Ascending aorta (tissue), 2 donors: ENCODE measurements at places on chromosomes 6 and 20. TPM values are rescaled to one million over a fixed set of nuclear protein-coding genes. Genes with fewer than 3 reads are reported as not detected.

DNA sequence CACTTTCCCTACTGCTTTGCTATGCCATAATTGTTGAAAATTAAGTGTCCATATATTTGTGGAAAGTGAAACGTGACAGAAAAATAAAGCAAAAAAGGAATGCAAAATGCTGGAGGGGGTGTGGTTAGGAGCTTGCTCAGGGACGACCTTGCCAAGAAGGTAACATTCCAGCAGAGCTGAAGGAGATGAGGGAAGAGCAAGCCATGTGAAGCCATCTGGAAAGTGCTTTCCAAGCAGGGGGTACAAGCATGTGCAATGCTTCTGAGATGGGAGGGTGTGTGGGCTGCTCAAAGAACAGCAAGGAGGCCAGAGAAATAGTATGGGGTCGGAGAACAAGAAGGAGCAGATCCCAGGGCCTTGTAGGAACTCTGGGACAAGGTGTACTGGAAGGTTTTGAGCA lies 161.7 kb downstream of the ISM1 start:
- H3K4me3 ChIP-seq: no peak overlapping the region
- DNase-seq: no peak
- no peak overlapping the region for H3K27ac ChIP-seq
- H3K4me1 ChIP-seq: no peaks in the 10 kb centered on the region
- no peaks in the 10 kb centered on the region for H3K36me3 ChIP-seq

DNA sequence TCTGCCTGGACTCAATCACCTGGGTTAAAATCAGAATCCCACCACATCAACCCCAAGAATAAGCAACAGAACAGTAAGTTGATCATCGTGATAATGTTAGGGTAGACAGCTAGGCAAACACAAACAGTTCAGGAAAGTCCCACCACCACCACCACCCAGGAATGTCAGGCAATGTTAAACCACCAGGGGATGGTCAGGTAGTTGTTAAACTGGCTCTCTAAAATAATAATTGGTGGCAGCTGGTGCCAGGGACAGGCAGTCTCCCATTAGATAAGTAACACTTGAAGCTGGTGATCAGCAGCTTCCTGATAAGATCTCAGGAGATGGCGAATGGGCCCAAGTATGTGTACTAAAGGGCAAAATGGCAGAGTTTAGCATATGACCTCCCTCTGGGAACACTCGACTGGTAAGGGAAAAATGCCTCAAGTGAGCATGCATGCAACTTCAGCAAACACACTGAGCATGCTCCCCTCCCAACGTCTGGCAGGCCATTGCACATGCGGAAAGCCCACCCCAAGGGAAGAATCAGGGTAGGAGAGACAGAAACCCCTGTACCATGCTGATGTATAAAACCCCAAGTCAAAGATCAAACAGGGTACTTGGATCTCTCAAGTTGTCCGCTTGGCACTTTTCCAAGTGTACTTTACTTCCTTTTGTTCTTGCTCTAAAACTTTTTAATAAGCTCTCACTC lies 66.6 kb downstream of the IPCEF1 start:
- H3K27me3 ChIP-seq: no peaks in the 10 kb centered on the region
- no peak overlapping the region for H3K27ac ChIP-seq
- no peaks in the 10 kb centered on the region for H3K4me1 ChIP-seq
- no peak for DNase-seq

DNA sequence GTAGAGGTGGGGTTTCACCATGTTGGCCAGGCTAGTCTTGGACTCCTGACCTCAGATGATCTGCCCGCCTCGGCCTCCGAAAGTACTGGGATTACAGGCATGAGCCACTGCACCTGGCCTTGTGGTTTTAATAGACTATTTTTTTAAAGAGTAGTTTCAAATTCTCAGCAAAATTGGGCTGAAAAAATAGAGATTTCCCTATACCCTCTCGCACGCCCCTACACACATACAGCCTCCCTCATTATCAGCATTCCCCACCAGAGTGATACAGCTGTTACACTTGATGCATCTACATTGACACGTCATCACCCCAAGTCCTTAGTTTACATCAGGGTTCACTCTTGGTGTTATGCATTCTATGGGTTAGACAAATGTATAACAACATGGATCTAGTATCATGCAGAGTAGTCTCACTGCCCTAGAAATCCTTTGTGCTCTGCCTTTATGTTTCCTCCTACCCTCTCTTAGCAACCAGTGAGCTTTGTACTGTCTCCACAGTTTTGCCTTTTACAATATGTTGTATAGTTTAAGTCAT lies 103.6 kb downstream of the CDYL start:
- H3K27ac ChIP-seq: no peak overlapping the region
- H3K4me1 ChIP-seq: no peaks in the 10 kb centered on the region
- no peaks in the 10 kb centered on the region for H3K36me3 ChIP-seq
- no peak overlapping the region for H3K4me3 ChIP-seq
- no peak for DNase-seq

DNA sequence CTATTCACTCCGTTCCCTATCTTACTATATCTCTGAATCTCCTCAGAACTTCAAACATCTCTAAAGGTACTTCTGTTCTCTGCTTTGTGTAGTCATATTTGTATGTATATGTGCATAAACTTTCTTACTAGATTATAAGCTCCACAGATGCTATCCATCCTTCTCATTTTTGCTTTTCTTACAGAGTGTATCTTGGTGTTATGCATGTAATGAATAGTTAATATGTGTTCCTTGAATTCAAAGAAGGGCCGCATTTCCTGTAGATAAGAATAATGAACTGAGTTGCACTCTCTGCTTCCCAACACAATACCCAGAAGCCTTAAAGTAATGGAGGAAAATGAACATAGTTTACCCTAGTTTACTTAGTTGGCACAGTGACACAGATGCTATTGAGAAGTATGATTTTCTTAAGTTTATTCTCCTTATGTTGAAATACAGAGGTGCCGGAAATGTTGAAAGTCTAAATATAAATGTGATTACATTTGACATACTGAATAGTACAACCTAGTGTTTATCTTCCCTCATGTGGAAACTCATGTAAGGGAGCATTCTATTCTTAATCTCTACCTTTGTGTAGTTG lies 6.0 kb downstream of the NUS1 start:
- H3K4me1 ChIP-seq: no peaks in the 10 kb centered on the region
- DNase-seq: no peak
- H3K27me3 ChIP-seq: no peaks in the 10 kb centered on the region
- H3K4me3 ChIP-seq: no peak overlapping the region

The SNX21 gene
- 182 TPM for total RNA-seq

- no peaks in the 10 kb centered on the region for H3K27me3 ChIP-seq
- H3K4me1 ChIP-seq: no peaks in the 10 kb centered on the region
- no peak for DNase-seq
- H3K36me3 ChIP-seq: no peaks in the 10 kb centered on the region
- no peak overlapping the region for H3K27ac ChIP-seq
These were observed 376.1 kb downstream of the UTRN start for GRCh38 chr6:144661116-144661806.

The PHACTR1 gene
- 8.4 TPM for total RNA-seq

DNA sequence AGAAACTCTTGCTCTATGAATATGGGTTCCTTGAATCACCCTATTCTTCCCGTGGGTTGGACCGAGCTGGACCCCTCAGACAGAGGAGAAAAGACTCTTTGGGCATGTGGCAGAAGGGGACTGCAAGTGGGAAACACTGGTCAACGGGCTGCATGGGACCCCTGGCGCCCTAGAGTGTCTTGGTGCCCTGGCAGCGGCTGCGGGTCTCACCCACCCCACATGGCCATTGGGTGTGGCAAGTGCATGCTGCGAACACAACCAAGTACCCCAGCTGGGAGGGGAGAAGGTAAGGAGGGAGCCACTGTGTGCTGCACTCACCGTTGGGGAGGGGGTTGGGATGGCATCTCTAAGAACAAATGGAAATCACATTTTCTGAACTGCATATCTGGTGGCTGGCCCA lies 438.8 kb upstream of the EYS start:
- H3K36me3 ChIP-seq: no peaks in the 10 kb centered on the region
- H3K27ac ChIP-seq: no peak overlapping the region
- H3K27me3 ChIP-seq: no peaks in the 10 kb centered on the region
- no peaks in the 10 kb centered on the region for H3K4me1 ChIP-seq
- no peak for DNase-seq

- H3K27ac ChIP-seq: no peak overlapping the region
- peaks cover 5% of the 10 kb centered on the region for H3K36me3 ChIP-seq
- no peaks in the 10 kb centered on the region for H3K27me3 ChIP-seq
- DNase-seq: no peak
These were observed 102.6 kb downstream of the CD109 start for GRCh38 chr6:73798592-73798991.

The RAB32 gene
- 89.2 TPM for total RNA-seq

DNA sequence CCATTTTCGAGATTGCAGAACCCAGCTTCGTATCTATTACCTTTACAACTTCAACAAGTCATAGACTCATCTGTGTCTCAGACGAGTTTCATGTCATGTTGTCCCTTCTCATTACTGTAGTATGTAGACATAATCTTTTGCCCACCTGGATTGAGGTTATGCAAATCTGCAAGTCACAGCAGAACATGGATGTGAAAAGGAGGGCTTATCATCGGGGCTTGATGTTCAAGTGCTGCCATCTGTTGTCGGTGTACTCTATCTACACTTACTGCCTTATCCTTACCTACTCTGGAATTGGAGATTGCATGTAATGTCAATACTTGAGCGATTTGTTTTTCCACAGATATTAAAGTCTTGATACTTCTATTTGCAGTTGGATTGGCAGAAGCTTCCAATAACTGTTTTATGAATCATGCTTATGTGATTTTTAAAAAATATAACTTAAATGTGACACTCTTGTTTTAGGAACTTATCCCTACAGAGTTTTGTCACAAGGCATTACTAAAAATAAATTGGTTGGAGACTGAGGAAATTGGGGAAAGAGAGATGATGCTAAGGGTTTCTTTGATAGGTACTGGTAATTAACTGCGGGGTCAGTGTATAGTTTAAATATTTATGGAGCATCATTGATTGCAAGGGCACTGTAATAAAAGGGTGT lies 3.0 kb upstream of the GOPC start:
- DNase-seq: no peak
- no peaks in the 10 kb centered on the region for H3K27me3 ChIP-seq
- no peaks in the 10 kb centered on the region for H3K36me3 ChIP-seq

The EPB41L1 gene
- 16.7 TPM for total RNA-seq

The SEMG1 gene
- not detected for total RNA-seq

GRCh38 chr6:5936631-5937030 lies 70.1 kb downstream of the NRN1 start:
- no peak overlapping the region for H3K4me3 ChIP-seq
- no peak overlapping the region for H3K27ac ChIP-seq
- H3K4me1 ChIP-seq: peaks cover 10% of the 10 kb centered on the region
- H3K27me3 ChIP-seq: no peaks in the 10 kb centered on the region
- no peaks in the 10 kb centered on the region for H3K36me3 ChIP-seq

The DEK gene
- total RNA-seq: 51.2 TPM

DNA sequence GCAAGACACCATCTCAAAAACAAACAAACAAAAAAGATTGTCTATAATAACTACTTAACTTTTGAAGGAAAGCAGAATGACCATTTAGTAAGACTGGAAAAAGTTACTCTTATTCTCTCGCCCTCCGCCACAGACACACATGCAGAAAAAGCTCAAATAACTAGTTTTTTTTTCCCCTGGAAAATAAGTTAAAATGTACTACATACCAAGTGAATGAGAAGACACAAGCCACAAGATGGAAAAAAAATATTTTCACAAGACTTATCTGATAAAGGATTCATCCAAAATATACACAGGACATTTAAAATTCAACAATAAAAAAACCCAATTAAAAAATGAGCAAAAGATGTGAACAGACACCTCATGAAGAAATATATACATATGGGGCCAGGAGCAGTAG lies 31.9 kb downstream of the NUDT3 start:
- H3K27ac ChIP-seq: peak overlapping the region; percentile 59
- no peak for DNase-seq
- H3K27me3 ChIP-seq: no peaks in the 10 kb centered on the region
- H3K4me3 ChIP-seq: no peak overlapping the region

GRCh38 chr6:77474286-77474956 lies 11.1 kb upstream of the HTR1B start:
- H3K4me1 ChIP-seq: no peaks in the 10 kb centered on the region
- no peaks in the 10 kb centered on the region for H3K27me3 ChIP-seq
- H3K36me3 ChIP-seq: no peaks in the 10 kb centered on the region
- no peak overlapping the region for H3K4me3 ChIP-seq
- no peak overlapping the region for H3K27ac ChIP-seq
- no peak for DNase-seq

DNA sequence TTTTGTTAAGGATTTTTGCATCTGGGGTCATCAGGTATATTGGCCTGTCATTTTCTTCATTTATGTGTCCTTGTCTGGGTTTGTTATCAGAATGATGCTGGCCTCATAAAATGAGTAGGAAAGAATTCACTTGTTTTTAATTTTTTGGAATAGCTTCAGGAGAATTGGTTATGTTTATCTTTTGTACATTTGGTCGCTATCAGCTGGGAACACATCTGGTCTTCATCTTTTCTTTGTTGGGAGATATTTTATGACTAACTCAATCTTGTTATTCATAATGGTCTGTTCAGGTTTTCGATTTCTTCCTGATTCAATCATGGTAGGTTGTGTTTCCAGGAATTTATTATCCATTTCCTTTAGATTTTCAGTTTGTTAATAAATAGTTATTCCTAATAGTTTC lies 207.5 kb upstream of the ASCC3 start:
- no peak for DNase-seq
- no peaks in the 10 kb centered on the region for H3K27me3 ChIP-seq
- H3K4me1 ChIP-seq: no peaks in the 10 kb centered on the region
- no peaks in the 10 kb centered on the region for H3K36me3 ChIP-seq

The BPIFB2 gene
- total RNA-seq: not detected

DNA sequence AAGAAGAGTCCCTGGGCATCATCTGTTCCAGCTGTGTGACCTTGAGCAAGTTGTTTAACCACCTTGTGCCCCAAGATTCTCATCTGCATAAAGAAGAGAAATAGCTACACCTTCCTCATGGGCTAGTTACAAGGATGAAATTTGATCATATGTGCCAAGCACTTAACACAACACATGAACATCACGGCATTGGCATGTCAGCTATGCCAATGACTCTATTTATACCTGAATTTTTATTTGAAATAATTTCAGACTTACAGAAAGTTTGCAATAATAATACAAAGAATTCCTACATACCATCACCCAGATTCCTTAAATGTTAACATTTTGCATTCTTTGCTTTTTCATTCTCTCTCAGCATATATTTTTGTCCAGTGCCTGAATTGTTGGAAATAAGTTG lies 21.0 kb upstream of the TCF15 start:
- H3K4me3 ChIP-seq: no peak overlapping the region
- H3K27ac ChIP-seq: no peak overlapping the region
- no peaks in the 10 kb centered on the region for H3K36me3 ChIP-seq

The PARD6B gene
- 1.2 TPM for total RNA-seq

- no peaks in the 10 kb centered on the region for H3K27me3 ChIP-seq
- no peak overlapping the region for H3K27ac ChIP-seq
- no peaks in the 10 kb centered on the region for H3K36me3 ChIP-seq
- no peak overlapping the region for H3K4me3 ChIP-seq
These were observed 2.4 kb upstream of the BPIFA2 start for GRCh38 chr20:33165416-33166055.

DNA sequence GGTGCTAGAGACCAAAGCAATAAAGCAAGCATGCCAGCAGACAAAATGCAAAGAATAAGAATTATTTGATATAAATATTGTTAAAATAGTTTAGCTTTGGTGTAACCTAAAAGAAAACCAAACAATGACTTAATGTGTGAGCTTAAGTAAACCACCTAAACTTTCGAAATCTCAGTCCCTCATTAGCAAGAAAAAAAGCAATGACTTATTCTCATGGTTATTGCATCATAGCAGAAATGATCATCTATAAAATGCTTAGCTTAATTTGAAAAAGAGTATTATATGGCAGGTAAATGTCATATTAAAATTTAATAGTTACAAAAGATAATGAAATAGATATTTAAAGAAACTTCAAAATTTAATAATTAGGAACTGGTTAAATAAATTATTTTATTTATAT lies 1395.7 kb upstream of the EYS start:
- H3K4me1 ChIP-seq: no peaks in the 10 kb centered on the region
- H3K36me3 ChIP-seq: no peaks in the 10 kb centered on the region
- no peak overlapping the region for H3K27ac ChIP-seq
- no peak for DNase-seq
- no peak overlapping the region for H3K4me3 ChIP-seq
